ENCODE measurements at places on chromosomes 1 and 21.

DNA sequence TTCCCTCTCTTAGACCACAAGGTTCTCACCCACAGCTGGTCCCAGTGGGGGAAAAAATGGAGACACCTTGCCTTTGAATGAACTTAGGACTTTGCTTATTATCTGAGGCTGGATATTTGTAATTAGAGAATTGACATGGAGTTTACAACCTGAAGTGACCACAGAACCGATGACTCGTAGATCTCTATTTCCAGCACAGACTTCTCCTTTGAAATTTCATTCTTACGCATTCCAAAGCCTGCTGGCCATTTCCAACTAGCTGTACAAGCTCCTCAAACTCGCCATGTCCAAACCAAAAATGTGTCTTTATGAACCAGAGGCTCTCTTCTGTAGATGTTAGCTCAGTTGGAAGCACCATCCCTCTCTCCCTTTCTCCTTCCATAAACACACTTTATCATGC is 12.0 kb downstream of the RAB7B start:
- no peak for DNase-seq

- DNase-seq = no peak
Measured at GRCh38 chr1:70071601-70072000, 133.8 kb downstream of the LRRC40 start.

- no peak for DNase-seq
Measured at GRCh38 chr1:62953633-62954032, 169.7 kb downstream of the ATG4C start.

- DNase-seq = no peak
Measured at GRCh38 chr1:54165146-54165545, 12.3 kb upstream of the CDCP2 start.

DNA sequence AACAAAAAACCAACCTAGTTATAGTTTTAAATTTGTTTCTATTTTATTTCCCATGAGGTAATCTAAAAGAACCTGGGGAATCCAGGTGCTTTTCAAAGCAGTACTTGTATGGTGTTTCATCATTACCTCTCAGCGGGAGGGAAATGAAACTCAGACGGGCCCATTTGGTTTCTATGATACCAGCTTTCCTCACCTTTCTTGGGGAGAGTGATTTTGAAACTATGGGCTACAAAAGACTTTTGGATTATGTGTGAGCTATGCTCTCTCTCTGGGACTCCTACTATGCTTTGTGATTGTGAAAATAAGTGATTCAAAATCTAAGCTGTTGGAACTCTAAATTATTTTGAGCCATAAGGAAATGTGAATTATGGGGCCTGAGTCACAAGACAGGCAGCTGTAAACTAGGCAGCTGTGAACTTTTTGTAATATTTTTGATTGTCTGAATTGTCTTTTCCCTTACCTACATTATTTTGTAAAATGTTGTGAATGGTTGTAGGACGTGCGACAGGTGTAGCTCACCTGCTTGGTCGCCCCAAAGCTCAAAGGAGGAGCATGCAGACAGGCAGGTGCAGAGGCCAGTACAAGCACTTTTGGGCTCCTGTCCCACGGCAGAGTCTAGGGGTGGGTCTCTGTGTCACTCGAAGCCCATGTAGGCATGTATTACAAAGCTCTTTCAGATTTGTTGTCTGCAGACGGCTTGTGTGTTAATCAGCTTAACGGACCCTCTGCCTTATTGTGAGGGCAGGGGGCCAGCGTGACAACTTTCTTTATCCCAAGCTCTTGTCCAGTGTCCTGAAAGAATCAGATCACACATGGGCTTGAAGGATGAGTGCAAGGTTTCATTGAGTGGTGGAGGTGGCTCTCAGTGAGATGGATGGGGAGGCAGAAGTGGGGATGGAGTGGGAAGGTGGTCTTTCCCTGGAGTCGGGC is 64.8 kb upstream of the BACH1 start:
- DNase-seq = no peak

DNA sequence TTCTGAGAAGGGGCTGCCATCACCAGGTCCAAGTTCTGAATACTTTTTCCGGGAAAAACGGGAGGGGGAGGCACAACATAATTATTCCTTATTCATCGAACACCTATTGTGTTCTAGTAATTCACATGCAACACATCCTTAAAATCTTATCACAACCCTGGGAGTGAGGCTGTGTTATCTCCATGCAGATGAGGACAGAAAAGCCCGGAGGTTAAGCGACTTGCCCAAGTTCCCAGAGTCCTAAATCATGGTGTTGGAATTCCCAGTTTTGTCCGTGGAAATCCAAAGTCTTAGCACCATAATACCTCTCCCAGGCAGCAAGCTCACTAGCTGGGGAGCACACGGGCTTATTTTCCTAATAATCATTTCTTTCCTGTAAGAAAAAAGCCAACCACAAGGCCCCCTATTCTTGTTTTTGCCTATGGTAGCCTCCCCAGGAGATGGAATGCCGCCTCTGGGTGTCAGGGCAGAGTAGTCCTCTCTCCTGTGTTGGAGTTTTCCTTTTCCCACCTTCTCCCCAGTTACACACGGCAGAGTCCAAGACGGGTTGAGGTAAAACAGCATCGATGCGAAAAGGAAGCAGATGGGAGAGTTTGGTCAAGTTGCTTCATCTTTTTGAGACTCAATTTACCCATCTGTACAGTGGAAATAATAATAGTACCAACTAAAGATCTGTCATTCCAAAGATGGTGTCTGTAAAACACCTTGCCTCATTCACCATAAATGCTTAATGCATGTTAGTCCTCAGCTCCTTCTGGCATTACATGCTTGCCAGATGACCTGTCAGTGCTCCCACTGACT is 228.0 kb upstream of the TMEM51 start:
- no peak for DNase-seq

GRCh38 chr1:34265396-34265795 is 88.7 kb downstream of the C1orf94 start:
- no peak for DNase-seq

DNA sequence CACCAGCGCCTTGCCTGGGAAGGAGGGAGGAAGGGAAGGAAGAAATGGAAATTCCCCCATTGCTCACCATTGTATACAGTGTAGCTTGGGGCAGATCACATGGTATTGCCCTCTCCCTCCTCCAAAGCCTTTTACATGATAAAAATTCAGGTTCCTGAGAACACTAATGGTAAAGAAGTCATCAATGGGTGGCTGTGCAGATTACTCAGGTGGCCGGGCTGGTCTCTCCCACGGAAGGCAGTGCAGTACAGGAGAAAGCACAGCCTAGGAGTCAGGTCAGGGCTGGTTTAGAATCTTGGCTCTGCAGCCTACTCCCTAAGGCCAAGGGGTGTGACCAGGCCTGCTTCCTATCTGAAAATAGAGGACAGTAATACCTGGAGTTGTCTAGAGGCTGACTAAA is 107.9 kb downstream of the SUSD4 start:
- DNase-seq = no peak

DNA sequence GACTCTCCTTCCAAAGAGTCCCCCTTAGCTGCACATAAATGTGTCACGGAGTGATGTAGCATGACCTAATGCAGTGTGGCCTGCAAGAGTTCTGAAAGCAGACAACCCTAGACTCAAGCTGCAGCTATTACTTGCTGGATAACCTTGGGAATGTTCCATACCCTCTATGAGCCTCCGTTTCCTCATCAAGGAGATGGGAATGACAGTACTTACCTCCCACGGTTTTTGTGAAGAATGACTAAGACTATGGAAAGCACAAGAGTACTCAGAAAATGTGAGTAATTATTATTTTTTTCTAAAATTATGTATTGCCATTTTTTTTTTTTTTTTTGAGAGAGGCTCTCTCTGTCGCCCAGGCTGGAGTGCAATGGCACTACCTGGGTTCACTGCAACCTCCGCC is 3.0 kb downstream of the TTC39A start:
- no peak for DNase-seq

GRCh38 chr1:214264196-214264595 is 16.8 kb upstream of the SMYD2 start:
- DNase-seq = no peak

- DNase-seq = no peak
Measured at GRCh38 chr1:239630767-239631166, 244.4 kb downstream of the CHRM3 start.

DNA sequence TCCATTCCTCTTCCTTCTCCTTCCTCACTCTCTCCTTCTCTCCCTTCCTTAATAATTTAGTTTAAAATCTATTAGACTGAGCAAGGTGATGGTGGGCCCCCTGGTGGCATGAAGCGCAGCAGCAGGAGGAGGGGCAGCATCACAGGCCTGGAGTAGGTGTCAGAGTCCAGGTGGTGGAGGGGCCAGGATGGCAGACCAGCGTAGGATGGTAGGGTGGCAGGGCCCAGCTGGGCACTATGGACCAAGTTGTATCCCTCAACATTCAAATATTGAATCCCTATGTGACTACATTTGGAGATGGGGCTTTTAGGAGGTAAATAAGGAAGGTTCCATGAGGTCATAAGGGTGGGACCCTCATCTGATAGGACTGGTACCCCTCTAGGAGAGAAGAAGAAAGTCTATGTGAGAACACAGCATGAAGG is 61.0 kb downstream of the WDR4 start:
- DNase-seq = no peak

GRCh38 chr1:147585640-147586383 is 44.5 kb downstream of the BCL9 start:
- DNase-seq = no peak

DNA sequence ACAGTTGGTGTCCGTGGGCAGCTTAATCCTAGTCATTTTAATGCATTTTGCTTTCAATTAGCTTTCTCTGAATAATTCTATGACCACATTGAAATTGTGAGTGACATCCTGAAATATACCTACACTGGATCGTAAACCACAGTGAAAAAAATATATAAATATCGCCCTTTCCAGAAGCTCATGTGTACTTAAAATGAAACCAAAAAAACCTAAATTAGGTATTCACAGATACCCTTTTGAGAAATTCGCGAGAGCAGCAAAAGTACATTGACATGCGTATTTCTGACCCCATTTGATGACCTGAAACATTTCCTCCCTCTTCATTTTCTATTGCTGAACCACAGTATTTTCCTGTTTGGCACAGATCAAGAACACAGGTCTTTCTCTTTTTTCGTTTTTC is 253.8 kb downstream of the LTN1 start:
- no peak for DNase-seq

- DNase-seq = no peak
Measured at GRCh38 chr21:35044770-35045541, 4.1 kb downstream of the RUNX1 start.

- DNase-seq = no peak
Measured at GRCh38 chr1:4611563-4612341, 42.7 kb upstream of the AJAP1 start.

GRCh38 chr1:117581391-117581943 is 24.4 kb upstream of the TENT5C start:
- no peak for DNase-seq

DNA sequence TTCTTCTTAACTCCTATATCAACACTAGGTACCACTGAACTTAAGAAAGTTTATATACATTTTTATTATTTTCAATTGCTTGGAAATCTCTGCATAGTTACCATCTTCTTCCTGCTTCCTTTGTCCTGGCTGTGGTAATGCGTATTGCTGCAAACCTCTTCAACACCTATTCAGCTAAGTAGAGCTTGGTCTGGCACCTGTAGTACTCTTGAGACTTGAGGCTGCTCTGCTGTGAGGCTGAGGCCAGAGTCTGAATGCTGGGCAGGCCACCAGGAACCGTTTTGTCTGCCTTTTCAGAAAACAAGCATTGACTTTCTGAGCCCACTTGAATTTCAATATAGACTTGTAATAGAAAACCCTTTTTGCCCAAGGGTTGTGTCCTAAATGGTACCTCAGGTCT is 52.0 kb upstream of the RGS2 start:
- no peak for DNase-seq

GRCh38 chr1:109796484-109797302 is 33.0 kb upstream of the EPS8L3 start:
- no peak for DNase-seq

All from progenitor cell of endocrine pancreas (in vitro differentiated cells).